K562 (cell line): ENCODE measurements at places on chromosomes 5 and 9.

DNA sequence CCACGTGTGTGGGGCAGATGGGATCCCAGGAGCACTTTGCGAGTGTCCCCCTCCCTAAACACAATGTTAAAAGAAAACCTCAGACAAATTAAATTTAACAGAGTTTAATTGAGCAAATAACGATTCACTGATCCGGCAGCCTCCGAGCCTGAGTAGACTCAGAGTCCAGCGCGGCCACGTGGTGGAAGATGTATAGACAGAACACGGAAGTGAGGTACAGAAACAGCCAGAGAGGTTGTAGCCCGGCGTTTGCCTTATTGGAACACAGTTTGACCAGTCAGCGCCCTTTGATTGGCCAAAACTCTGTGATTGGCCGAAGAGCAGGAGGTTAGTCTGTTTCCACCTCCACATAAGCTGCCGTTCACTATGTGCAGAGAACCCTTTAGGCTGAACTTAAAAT, 363.0 kb upstream of the IRX2 start:
- no peak for DNase-seq
- no peak overlapping the region for H3K27ac ChIP-seq
- no peaks in the 10 kb centered on the region for H3K4me1 ChIP-seq
- H3K36me3 ChIP-seq, result no peaks in the 10 kb centered on the region
- H3K27me3 ChIP-seq, result peaks cover 26% of the 10 kb centered on the region

DNA sequence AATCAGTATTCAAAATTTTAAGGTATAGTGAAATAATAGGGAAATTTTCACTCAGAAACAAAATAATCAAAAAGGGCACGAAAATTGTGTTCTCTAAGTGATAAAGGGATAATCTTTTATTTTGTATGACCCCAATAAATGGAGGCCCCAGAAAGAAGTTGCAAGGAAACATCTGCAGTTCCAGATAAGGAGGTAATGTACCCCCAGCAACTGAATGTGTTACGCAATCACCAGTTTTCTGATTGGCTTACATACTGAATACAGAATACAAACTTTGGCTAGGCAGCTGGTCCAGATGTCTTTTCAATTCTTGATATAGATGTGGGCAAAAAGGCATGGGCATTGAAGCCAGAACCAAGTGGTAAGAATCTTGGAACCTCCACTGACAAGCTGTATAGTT, 1.7 kb upstream of the TOPORS start:
- no peak overlapping the region for H3K4me3 ChIP-seq
- peak; percentile 78 for DNase-seq
- H3K36me3 ChIP-seq, result peaks cover 9% of the 10 kb centered on the region; the same call in 2 of the 3 replicates
- H3K27ac ChIP-seq, result peak overlapping the region; percentile 97

DNA sequence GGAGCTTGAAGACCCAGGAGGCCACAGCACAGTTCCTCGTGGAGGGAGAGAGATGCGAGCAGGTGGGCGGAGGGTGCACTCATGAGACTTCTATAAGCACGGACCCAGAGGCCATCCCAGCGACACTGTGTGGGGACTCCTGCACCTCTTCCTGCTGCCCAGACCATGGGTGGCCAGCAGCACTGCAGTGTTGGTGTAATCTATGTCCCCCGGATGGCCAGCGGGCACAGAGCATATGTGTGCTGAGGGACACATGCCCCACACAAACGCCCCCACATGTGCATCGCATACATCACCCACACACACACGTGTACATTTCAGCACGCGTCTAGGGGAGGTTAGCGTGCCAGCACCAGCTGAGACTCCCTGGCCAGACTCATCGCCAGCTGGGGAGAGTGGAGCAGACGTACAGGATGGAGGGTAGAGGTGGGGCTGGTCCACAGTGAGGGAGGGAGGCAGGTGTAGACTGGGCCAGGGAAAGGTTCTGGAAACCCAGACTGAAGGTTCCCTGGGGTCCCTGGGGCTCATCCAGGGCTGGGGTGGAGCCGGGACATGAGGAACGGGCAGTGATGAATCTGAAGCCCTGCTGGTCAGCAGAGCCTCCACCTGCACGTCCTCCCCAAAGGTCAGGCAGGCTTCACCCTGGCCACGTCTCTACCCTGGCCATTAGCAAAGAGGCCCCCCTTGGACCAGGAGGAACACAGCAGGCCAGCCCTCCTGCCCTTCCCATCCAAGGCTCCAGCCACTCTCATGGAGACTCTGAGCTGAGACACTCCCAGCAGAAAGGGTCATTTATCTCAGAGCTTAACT, 27.6 kb downstream of the ADAMTS2 start:
- H3K4me1 ChIP-seq, result peaks cover 4% of the 10 kb centered on the region; the same call in 1 of the 2 replicates
- H3K4me3 ChIP-seq, result no peak overlapping the region
- H3K27ac ChIP-seq, result no peak overlapping the region
- H3K27me3 ChIP-seq, result peaks cover 5% of the 10 kb centered on the region; the same call in 2 of the 3 replicates
- DNase-seq, result no peak

GRCh38 chr9:124423591-124423990, 8.3 kb upstream of the PSMB7 start:
- H3K4me3 ChIP-seq, result no peak overlapping the region
- H3K27ac ChIP-seq, result no peak overlapping the region
- peaks cover 10% of the 10 kb centered on the region; the same call in 1 of the 2 replicates for H3K27me3 ChIP-seq
- peaks cover 17% of the 10 kb centered on the region for H3K4me1 ChIP-seq

DNA sequence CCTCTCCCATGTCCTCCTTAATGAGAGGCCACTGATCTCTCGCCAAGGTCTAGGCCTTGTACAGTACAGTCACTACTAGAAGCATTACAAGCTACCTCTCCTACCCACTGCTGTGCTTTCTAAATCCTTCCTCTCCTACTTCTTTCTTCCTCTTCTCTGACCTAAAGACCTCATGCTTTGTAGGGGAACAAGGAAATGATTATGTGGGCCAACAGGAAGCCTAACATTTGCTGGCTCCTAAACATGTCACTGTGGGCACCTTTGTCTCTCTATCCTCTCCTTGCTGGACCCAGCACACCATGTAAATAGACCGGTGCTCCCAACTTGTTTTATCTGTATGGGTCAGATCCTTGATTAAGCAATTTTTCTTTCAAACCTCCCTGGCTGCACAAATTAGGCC, 16.7 kb downstream of the SLC28A3 start:
- DNase-seq, result no peak
- H3K27ac ChIP-seq, result no peak overlapping the region
- no peaks in the 10 kb centered on the region for H3K4me1 ChIP-seq
- no peaks in the 10 kb centered on the region for H3K27me3 ChIP-seq
- H3K4me3 ChIP-seq, result no peak overlapping the region
- no peaks in the 10 kb centered on the region for H3K36me3 ChIP-seq
